CD4-positive, alpha-beta T cell treated with Interferon gamma for 1 hour (primary cell): ENCODE measurements at places on chromosomes 6 and 20.
A peak's percentile ranks its signal among the peaks of the same experiment; 100 is the strongest.

GRCh38 chr6:108750801-108751200 is 97.4 kb upstream of the ARMC2 start:
- DNase-seq: no peak

- DNase-seq: peak; percentile 53
Observed at GRCh38 chr20:59120491-59120890, 43.1 kb upstream of the ZNF831 start.

DNA sequence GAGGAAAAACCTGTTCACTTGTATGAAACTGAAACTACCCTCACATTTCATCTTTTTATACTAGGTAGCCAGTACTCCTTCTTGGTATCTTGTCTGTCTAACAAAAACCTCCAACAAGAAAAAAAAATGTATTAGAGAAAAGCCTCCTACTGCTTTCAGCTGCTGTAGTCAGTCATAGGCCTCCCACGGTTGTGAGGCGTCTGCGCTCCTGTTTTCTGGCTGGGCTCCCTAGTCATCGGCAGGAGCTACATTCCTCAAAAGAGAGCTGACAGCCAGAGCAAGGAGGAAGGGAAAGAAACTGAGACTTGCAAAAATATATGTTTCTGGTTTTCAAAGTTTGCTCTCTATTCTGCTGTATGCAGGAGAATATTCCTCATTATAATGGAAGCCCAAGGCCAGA is 517.0 kb downstream of the LMBRD1 start:
- no peak for DNase-seq

- DNase-seq: no peak
Observed at GRCh38 chr20:2108498-2108897, 6.9 kb downstream of the STK35 start.

- DNase-seq: no peak
Observed at GRCh38 chr20:10316582-10316981, 98.0 kb downstream of the SNAP25 start.

- DNase-seq: no peak
Observed at GRCh38 chr6:136831873-136832562, 9.6 kb downstream of the PEX7 start.

DNA sequence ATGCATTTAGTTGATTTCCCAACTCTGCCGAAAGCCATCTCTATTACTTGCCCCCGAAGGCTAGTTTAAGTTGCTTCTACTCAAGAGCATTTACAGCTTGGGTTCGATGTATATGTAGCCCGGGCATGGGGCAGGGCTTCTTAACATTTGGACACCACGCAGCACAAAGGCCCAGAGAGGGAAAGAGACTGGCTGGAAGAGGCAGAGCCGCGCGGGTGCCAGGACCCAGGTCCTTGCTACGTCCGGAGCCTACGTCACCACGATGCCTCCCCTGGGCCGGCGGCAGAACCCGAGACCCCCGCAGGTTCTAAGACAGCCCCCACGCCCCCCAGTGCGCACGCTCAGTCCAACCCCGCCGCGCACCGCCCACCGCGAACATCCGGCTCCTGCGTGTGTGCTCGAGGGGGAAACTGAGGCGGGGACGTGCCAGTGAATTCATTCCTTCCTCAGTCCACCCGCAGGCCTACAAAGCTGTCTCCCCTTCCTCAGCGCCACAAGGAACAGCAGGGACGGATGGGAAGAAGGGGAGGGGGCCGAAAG is 367 bp upstream of the PCIF1 start:
- peak; percentile 53 for DNase-seq

- no peak for DNase-seq
Observed at GRCh38 chr6:142682985-142683384, 262.0 kb downstream of the HIVEP2 start.

GRCh38 chr6:109424946-109425345 is 15.5 kb downstream of the PPIL6 start:
- no peak for DNase-seq

GRCh38 chr20:25356271-25356933 is 34.2 kb downstream of the ABHD12 start:
- DNase-seq: no peak

DNA sequence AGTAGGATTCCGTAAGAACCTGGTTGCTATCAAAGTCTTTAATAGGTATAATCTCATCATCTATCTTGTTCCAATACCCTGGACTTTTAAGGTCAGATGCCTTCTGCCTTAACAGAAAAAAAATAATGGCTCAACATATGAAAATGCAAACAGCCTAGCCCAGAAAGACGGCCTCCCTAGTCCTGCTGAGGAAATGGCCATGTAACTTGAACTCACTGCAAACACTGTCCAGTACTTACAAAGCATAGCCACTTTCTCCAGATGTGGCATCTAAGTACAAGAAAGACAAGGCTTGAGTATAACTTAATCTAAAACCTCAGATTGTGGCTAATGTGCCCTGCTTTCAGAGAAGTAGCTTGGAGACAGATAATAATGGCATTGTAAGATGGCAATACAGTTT is 26.5 kb downstream of the FASTKD5 start:
- no peak for DNase-seq

- no peak for DNase-seq
Observed at GRCh38 chr6:138337076-138337475, 40.6 kb upstream of the SMIM28 start.

- no peak for DNase-seq
Observed at GRCh38 chr6:160022793-160023192, 53.9 kb downstream of the IGF2R start.

DNA sequence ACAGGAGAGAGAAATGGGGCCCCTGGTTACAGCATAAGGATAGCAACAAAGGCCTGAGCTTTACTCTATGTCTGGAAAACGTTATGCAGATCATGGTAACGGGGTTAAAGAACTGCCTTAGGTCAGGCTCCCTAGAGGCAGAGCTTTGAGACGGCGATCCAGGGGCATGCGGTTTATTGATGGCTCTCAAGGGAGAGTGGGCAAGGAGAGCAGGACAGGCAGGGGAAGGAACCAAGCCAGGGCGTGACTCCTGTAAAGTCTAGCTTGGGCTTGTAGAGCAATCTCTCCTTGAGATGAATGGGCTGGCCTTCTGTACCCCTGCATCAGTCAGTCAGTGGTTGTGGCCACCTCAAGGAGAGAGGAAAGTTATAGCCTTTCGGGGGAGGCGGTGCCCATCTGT is 12.5 kb upstream of the FERMT1 start:
- DNase-seq: no peak

- peak; percentile 42 for DNase-seq
Observed at GRCh38 chr6:34284563-34285447, 36.0 kb upstream of the SMIM29 start.

GRCh38 chr6:30206799-30207618 is 6.2 kb downstream of the TRIM26 start:
- DNase-seq: no peak

DNA sequence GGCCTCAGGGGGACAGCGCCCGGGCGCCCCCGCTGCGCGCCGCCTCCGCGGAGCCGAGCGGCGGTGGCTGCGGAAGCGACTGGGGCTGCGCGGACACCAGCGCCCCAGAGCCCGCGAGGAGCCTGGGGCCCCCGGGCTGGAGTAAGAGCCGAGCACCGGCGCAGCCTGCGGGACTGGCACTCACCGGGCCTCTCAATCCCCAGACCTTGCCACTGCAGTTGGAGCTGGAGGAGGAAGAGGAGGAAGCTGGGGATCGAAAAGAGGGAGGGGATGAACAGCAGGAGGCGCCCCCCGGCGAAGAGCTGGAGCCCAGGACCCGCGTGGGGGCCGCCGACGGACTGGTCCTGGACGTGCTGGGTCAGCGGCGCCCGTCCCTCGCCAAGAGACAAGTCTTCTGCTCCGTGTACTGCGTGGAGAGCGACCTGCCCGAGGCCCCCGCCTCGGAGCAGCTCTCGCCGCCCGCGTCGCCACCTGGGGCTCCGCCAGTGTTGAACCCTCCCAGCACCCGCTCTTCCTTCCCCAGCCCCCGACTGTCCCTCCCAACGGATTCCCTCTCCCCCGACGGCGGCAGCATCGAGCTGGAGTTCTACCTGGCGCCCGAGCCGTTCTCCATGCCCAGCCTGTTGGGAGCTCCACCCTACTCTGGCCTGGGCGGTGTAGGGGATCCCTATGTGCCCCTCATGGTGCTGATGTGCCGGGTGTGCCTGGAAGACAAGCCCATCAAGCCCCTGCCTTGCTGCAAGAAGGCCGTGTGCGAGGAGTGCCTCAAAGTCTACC is 590 bp downstream of the RNF217 start:
- DNase-seq: no peak

DNA sequence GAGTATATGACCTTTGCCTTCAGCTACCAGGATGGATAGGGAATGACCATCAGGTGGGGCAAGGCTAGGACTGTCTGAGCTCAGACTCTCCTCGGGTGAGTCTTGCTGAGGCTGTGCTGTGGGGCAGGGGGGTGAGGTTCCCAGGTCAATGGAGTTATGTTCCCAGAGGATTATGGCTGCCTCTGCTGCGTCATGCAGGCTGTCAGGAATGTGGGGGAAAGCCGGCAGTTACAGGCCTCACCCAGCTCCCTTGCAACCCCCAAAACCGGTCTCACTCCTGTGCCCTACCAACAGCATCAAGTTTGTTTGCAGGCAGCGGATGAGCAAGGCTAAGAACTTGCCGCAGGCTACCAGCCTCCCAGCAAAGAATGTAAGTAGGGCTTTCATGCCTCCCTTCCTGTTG is 93.5 kb downstream of the ESR1 start:
- DNase-seq: no peak

DNA sequence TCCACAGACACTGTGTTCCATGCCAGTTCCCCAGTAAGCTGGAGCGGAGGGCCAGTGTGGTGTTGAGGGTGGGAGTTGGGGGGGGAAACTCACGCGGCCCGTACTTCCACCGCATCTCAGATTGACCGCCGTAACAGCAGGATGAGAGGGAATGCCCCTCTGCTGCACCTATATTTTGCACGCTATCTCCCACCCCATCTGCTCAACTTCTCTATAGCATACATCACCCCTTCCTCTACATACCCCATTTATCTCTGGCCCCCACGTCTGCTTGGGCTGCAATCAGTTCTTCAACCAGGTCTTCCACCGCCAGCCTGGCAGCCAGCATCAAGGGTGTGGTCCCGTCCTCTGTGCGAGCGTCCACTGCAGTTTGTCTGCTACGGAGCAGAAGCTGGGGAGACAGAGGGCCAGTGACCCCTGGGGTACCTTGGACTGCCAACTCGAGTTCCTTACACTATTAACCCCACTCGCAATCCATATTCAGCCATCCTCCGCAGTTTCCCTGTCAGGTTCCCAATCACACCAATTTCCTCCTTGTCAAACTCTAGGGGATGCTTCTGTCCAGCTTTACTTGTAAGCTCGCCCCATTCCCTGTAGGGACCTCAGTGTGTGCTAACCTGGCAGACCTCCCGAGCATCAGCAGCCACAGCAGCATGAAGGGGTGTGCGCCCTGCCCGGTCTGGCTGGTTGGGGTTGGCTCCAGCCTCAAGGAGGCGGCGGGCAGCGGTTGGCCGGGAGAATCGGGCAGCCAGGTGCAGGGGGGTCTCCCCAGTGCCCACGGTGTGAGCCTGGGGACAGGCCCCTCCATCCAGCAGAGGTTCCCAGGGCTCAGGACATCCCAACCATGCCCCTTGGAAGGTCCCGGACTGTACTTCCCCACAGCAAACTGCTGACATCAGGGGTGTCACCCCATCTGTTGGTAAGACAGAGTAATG is 4.5 kb upstream of the GPSM3 start:
- peak; percentile 51 for DNase-seq

GRCh38 chr20:48983423-48984400 is 62.2 kb downstream of the ARFGEF2 start:
- DNase-seq: no peak

GRCh38 chr6:15340775-15341174 is 94.9 kb downstream of the JARID2 start:
- DNase-seq: no peak

DNA sequence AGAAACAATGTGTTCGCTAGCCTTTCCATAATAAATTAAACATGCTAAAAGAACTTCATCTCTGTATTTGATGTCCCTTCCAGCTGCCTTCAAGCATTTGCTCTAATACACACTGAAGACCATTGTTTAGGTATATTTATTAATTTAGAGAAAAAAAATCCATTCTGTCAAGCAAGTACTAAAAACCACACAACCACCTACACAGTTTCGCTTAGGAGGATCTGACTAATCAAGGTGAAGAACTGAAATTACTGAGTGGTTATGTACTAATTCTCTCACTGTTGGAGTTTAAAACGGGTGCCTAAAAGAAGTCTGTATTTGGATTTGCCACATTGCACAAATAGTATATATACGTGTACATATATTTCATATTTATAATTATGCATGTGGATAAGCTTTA is 58.9 kb downstream of the GMDS start:
- DNase-seq: no peak

- DNase-seq: no peak
Observed at GRCh38 chr6:81401970-81402690, 350.4 kb downstream of the TENT5A start.

- no peak for DNase-seq
Observed at GRCh38 chr6:12293235-12293930, 3.2 kb downstream of the EDN1 start.

DNA sequence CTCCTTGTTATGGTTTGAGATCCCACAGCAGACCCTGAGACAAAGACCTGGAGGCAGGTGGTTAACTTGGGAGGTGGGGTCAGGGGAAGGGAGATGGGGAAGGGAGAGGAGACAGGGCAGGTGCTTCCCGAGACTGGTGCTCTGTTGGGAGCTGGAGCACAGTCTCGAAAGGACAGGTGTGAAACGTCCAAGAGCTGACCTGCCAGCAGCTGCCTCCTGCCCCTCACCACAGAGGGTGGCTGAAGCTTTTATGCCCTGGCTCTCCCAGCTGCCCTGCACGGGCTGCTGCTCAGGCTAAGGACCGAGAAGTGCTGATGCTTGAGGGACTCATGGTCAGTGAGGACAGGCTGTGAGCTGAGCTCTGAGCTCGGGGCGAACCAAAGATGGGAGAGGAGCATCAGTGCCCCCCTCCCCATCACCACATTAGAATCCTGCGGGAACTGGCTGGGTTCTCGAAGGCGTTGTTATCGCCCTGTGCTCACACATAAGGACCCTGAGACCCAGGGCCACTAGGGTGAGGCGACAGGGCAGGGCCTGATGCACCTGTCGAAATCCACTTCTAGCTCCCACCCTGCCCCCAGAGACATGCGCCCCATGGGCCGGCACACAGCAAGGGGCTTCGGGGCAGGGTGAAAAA is 25.3 kb upstream of the CD93 start:
- DNase-seq: no peak

DNA sequence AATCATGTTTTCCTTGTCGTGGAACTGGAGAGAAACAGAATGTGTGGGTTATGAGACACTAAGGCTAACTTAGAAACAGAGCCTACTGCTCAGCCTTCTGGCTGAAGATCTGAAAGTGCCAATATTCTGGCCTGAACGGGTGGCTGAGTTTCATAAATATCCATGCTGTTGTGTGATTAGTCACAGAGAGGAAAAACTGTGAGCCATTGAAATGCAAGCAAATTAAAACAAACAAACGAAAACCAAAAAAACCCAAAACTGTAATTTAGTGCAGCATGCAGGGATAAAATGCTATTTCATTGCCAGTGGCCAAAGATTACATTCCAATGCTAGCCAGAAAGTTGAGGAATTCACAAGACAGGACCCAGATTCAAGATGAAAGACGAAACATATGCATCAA is 315.1 kb downstream of the UBE3D start:
- DNase-seq: no peak
